BJ (cell line): ENCODE measurements at places on chromosomes 5 and 9.

- DNase-seq: no peak
Observed at GRCh38 chr9:133779081-133779480, 40.9 kb upstream of the SARDH start.

DNA sequence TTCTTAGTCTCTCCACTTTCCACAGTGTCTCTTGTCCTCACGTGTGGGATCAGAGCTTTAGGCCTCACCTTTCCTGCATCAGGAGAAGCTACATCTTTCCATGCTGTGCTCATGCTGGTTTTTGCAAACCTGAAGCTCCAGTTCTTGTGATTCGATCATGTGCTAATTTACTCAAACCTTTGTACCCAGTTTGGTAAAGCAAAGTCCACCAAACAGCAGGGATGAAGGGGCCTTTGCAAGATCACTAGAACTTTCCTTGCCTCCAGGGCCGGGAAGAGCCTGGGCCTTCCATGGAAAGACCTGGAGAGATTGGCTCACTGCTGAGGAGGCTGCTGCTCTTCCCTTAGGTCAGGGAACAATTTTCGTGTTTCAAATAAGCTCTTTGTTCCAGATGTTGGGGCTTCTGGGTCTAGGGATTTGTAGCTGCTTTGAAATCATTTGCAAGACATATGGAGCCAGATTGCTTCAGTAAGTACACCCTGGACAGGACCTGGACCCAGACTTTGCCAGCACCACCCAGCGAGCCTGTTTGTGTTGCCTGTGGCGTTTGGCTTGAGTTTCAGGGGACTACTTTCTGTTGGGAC is 18.7 kb upstream of the SPATA31E1 start:
- no peak for DNase-seq

- DNase-seq: no peak
Observed at GRCh38 chr9:126198854-126199253, 127.8 kb upstream of the MVB12B start.

GRCh38 chr9:95506678-95507463 is 9.9 kb downstream of the PTCH1 start:
- DNase-seq: no peak

GRCh38 chr5:124844371-124844920 is 98.0 kb upstream of the ZNF608 start:
- DNase-seq: no peak

DNA sequence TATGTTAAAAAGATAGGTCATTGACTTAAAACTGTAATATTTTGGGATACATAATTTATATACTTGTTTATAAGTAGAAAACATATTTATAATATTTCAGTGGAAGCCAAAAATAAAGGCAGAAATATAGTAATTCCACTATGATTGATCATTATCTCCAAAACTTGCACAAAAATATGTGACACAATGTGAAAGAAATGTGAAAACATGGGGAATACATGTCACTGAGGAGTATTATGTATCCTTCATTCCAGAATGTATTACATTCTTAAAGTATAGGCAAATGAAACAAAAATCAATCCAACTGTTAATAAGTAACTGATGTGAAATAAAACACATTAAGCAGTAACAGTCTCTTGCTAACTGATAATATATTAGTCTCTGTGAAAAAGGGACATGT is 236.7 kb downstream of the CDH18 start:
- no peak for DNase-seq

- peak; percentile 20 for DNase-seq
Observed at GRCh38 chr5:116574367-116575325, at the start of gene SEMA6A. SEMA6A (minus strand) TSS chr5:116574823; CDS start chr5:116504944, 69,879 bp downstream.

DNA sequence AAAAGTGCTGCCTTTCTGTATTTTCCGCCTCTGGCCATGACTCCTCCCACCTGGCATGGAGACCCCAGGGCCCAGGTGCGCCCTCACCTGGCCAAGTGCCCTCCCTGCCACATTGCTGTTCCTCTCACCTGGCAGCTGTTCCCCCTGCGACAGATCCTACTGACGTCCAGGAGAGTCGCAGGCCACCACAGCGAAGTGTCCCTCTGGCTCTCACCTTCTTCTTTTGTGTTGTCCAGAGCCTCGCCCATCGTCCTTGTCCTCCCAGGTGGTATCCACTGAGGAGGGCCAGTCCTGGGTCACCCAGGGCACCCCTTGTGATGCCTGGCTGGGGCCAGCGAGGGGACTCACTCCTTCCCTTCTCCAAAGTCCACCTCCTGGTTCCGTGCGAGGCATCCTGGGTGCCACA is 2.6 kb downstream of the NKD2 start:
- no peak for DNase-seq

DNA sequence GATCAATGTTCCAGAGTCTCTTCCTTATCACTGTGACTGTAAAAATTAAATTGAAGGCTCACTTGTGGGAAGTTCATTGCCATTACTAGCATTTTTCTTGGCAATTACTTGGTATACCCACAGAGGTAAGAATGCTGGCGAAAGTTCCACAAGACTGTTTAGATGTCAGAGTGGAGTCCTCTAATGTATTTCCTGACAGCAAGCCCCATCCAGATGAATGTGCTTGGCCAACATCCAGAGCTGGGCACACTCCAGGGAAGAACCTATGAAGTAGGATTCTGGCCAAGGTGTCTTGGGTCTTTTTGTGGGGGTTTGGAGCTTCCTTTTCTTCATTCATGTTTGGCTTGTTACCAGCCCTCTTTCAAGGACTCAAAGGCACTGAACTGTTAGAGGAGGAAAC is 473.6 kb downstream of the DMAC1 start:
- DNase-seq: no peak

- DNase-seq: no peak
Observed at GRCh38 chr9:115157245-115157674, 39.3 kb upstream of the TNC start.

GRCh38 chr5:67358186-67358585 is 161.6 kb upstream of the CD180 start:
- DNase-seq: no peak

GRCh38 chr9:90641884-90642487 is 638 bp downstream of the DIRAS2 start:
- DNase-seq: no peak

- DNase-seq: no peak
Observed at GRCh38 chr5:135156715-135157404, 122.8 kb upstream of the PITX1 start.
